Calu3 (cell line): ENCODE measurements at places on chromosomes 13 and 19.

DNA sequence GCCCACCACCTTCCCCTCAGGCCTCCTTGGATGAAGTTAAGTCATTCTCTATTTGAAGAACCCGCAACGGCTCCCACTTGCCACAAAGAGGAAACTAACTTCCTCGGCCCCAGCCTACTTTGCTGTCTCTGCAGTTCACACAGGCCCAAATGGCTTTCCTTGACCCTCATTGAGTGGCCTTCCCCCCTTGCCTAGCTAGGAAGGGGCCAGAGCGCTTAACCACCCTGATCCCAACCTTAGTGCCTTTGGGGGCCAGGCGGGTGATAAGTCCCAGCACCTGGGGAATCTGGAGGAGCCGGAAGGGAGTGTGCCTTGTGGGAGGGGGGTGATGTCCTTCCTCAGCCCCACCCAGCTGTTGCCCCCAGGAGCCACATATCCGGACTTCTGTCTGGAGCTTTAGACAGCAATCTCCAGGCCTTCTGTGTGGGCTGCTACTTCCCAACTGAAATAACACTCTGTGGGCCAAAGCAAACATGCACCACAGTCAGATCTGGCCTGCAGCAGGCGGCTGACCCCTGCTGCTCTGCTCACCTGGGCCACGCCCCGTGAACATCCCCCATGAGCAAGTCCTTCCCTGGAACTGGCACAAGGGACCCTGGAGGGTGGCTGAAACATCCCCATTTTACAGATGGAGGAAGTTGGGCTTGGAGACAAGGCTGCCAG, 10.5 kb downstream of the NECTIN2 start:
- H3K27me3 ChIP-seq = no peaks in the 10 kb centered on the region
- no peak overlapping the region for H3K27ac ChIP-seq
- H3K36me3 ChIP-seq = peaks cover 43% of the 10 kb centered on the region

GRCh38 chr13:98721825-98722510, 30.5 kb downstream of the SLC15A1 start:
- H3K4me3 ChIP-seq = no peak overlapping the region
- H3K27ac ChIP-seq = no peak overlapping the region
- no peaks in the 10 kb centered on the region for H3K36me3 ChIP-seq
- peaks cover 8% of the 10 kb centered on the region for H3K4me1 ChIP-seq
- DNase-seq = no peak

DNA sequence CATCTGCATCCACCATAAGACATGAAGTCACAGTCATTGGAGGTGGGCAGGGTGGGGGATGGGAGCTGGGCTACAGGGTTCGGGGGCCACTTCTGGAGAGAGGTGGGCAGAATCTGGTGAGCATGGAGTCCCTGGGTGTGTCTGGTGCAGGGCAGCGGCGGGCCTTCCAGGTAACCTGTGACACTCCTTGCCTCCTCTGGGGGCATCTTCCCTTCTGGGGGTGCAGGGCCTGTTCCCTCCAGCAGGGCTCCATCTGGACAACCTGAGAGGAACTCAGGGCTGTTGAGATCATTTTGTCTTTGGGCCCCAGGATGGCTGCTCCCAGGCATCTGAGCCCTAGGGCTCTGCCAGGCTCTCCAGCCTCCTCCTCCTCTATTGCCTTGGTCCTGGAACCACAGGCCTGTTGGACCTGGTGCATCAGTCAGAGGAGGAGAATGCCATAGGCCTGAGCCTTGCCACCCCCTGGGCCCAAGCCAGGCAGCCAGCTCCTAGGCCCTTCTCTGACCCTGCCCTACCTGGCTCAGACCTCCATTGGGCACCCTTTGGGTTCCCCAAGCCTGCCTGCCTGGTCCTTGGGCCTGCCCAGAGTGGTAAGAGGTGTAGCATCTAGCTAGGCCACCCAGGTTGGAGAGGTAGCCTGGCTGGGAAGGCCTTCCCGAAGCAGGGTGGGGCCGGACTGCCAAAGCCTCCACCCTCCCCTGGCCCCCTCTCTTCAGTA, 13.4 kb downstream of the LYL1 start:
- no peak for DNase-seq
- peaks cover 8% of the 10 kb centered on the region for H3K36me3 ChIP-seq

- no peaks in the 10 kb centered on the region for H3K4me1 ChIP-seq
- no peak for DNase-seq
- no peak overlapping the region for H3K27ac ChIP-seq
- no peaks in the 10 kb centered on the region for H3K36me3 ChIP-seq
- H3K4me3 ChIP-seq = no peak overlapping the region
Measured at GRCh38 chr13:97904059-97904458, 49.4 kb upstream of the IPO5 start.
